ENCODE measurements at places on chromosomes 3 and 15.

GRCh38 chr15:69729167-69729748, 276.6 kb downstream of the RPLP1 start:
- peaks cover 2% of the 10 kb centered on the region for H3K27me3 ChIP-seq
- no peaks in the 10 kb centered on the region for H3K36me3 ChIP-seq
- H3K27ac ChIP-seq: no peak overlapping the region
- no peak overlapping the region for H3K4me3 ChIP-seq
- peaks cover 30% of the 10 kb centered on the region for H3K4me1 ChIP-seq

GRCh38 chr3:188539631-188540194, 385.8 kb downstream of the LPP start:
- H3K4me1 ChIP-seq: peaks cover 12% of the 10 kb centered on the region
- H3K27me3 ChIP-seq: no peaks in the 10 kb centered on the region
- DNase-seq: no peak
- H3K4me3 ChIP-seq: no peak overlapping the region
- H3K36me3 ChIP-seq: peaks cover 19% of the 10 kb centered on the region

- peaks cover 5% of the 10 kb centered on the region for H3K27me3 ChIP-seq
- H3K27ac ChIP-seq: no peak overlapping the region
Observed at GRCh38 chr15:35720019-35720418, 174.1 kb upstream of the DPH6 start.

- H3K27me3 ChIP-seq: peaks cover 1% of the 10 kb centered on the region
- no peaks in the 10 kb centered on the region for H3K36me3 ChIP-seq
- peak; percentile 49 for DNase-seq
Observed at GRCh38 chr15:60585743-60586708, 107.1 kb upstream of the ICE2 start.

- no peak for DNase-seq
- H3K27ac ChIP-seq: peak overlapping the region; percentile 96
- no peak overlapping the region for H3K4me3 ChIP-seq
- H3K36me3 ChIP-seq: no peaks in the 10 kb centered on the region
Observed at GRCh38 chr15:74399100-74399499, 31.7 kb upstream of the CYP11A1 start.

DNA sequence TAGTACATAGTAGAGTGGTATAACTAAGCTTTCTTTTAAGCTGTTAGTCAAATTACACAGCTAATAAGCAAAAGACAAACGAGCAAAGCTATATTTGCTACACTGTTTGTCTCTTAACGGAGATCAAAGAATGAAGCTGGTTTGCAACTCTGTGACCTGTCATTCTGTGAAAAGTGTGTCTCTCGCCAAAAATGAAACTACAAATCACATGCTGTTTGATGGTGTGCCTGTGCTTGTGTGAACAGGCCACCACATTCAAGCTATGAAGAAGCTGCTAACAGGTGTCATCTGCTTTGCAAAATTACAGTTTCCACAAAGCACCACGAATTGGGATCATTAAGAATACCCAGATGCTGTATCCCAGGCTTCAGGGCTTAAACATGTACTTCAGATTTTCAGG, 667.8 kb upstream of the NAALADL2 start:
- no peaks in the 10 kb centered on the region for H3K36me3 ChIP-seq
- no peak overlapping the region for H3K27ac ChIP-seq
- H3K4me3 ChIP-seq: no peak overlapping the region
- H3K27me3 ChIP-seq: no peaks in the 10 kb centered on the region

- no peak overlapping the region for H3K27ac ChIP-seq
- H3K4me3 ChIP-seq: no peak overlapping the region
- peaks cover 6% of the 10 kb centered on the region for H3K27me3 ChIP-seq
- no peaks in the 10 kb centered on the region for H3K36me3 ChIP-seq
Observed at GRCh38 chr3:46252980-46253379, 10.7 kb downstream of the CCR3 start.

DNA sequence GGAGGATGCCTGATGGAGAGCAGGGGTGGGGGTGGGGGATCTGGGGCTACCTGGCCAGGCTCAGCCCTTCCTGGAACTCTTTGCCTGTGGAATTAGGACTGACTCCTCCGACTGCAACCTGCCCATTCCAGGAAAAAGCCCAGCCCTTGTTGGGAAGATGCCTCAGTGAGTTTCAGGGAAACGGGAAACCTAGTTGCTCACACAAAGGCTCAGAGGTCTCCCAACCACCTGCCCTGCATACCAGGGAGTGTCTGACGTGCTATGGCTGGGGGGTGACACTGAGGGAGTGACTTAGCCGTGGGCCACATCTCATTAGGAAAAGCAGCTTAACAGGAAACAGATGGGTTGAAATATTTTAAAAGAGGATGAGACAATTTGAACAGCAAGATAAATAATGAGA, 27.9 kb downstream of the CYP8B1 start:
- H3K36me3 ChIP-seq: no peaks in the 10 kb centered on the region
- H3K27me3 ChIP-seq: no peaks in the 10 kb centered on the region
- peak overlapping the region; percentile 79 for H3K27ac ChIP-seq

DNA sequence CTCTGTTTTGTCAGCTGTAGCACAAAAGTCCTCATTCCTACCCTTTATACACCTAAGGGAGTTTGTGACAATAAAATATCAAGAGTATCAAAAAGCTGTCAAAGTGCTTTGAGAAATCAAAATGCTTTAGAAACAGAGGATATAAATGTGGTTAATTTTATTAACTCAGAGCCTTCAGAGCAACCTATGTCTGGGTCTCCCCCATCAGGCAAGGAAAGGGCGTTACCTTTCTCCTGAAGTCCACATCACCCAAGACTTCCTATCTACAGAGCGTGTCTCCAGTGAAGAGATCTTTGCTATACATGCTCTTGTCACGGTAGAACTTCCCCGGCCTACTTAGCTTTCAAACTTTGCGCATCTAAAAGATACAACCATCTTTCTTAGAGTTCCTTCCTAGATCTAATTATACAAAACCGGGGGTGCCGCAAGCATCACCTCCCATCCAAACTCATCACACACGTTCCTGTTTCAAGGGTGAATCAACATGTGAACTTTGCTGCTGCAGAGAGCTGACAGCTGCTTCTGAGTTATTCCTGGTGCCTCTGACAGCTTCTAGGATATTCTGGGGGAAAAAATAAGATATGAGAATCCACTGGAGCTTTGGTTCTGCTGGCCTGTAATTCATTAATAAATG, 93.0 kb downstream of the RARB start:
- no peaks in the 10 kb centered on the region for H3K36me3 ChIP-seq
- H3K4me3 ChIP-seq: no peak overlapping the region
- H3K4me1 ChIP-seq: no peaks in the 10 kb centered on the region
- no peak overlapping the region for H3K27ac ChIP-seq
- no peak for DNase-seq
- H3K27me3 ChIP-seq: peaks cover 7% of the 10 kb centered on the region

DNA sequence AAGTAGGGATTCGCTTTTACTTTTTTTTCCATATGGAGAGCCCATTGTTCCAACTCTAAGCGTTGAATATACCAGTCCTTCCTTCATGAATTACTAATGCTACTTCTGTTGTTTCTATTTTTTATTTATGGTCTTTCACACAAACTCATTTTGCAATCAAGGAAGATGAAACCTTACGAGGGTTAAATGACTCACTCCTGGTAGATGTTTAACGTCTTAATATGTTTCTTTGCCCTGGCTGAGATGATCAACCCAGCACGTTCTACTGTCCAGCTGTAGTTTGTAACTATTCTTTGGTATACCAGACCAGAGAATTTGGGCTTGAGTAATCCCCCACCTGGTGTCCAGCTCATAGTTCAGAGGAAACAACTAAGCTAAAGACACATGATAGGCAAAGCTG, 23.1 kb downstream of the CDCP1 start:
- no peaks in the 10 kb centered on the region for H3K4me1 ChIP-seq
- no peak overlapping the region for H3K27ac ChIP-seq
- H3K4me3 ChIP-seq: no peak overlapping the region
- peaks cover 19% of the 10 kb centered on the region for H3K27me3 ChIP-seq
- no peaks in the 10 kb centered on the region for H3K36me3 ChIP-seq

DNA sequence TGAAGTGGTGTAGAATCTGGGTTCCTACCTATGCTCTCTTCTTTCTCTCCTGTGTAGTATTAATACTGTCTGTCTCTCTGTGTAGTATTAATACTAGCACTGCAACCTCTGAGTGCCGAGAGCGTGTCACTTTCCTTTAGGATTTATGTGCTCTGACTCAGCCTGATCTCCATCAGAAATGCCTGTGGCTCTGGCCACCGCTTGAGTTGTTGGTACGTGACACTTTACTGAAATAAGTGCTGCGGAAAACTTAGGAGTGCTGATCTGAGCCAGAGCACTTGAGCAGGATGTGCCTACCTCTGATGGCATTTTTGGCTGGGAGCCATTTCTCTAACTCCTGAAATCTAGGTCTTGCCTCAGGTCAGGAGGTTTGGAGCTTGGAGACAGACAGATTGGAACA, 807.4 kb downstream of the SQOR start:
- no peaks in the 10 kb centered on the region for H3K27me3 ChIP-seq
- H3K36me3 ChIP-seq: no peaks in the 10 kb centered on the region
- H3K4me3 ChIP-seq: no peak overlapping the region
- no peaks in the 10 kb centered on the region for H3K4me1 ChIP-seq
- no peak overlapping the region for H3K27ac ChIP-seq

GRCh38 chr15:51335538-51336410, 2.6 kb downstream of the CYP19A1 start:
- peaks cover 12% of the 10 kb centered on the region for H3K4me1 ChIP-seq
- no peak for DNase-seq
- H3K36me3 ChIP-seq: no peaks in the 10 kb centered on the region
- peak overlapping the region; percentile 38 for H3K4me3 ChIP-seq

GRCh38 chr15:85094685-85095084, 113.0 kb downstream of the PDE8A start:
- peaks cover 33% of the 10 kb centered on the region for H3K36me3 ChIP-seq
- H3K4me1 ChIP-seq: no peaks in the 10 kb centered on the region
- H3K27me3 ChIP-seq: no peaks in the 10 kb centered on the region
- H3K27ac ChIP-seq: no peak overlapping the region
- no peak overlapping the region for H3K4me3 ChIP-seq

DNA sequence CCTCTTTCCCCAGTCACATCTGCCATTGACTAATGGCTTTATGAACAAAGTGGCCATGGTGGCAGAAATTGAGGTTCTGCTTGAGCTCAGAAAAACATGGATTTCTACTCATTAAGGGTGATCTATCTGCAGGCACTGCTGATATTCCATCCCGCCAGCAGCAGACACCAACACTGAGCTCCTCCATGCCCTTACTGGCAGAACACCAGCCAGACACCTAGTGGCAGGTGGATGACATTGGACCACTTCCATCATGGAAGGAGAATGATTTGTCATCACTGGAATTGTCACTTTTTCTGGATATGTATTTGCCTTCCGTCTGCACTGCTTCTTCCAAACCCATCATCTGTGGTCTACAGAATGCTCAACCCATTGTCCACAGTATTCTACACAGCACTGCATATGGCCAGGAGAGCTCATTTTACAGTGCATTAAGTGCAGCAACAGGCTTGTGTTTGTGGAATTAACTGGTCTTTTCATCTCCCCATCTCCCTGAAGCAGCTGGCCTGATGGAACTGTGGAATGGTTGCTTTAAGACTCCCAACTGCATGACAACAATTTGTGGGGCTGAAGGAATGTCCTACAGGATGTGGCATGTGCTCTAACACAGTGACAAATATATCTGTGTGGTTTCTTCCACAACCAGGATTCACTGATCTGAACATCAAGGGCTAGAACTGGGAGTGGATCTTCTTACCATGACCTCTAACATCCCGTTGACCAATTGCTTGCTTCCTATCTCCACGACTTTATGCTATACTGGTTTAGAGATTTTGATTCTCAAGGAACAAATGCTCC, 103.4 kb downstream of the WNT7A start:
- no peak overlapping the region for H3K27ac ChIP-seq

DNA sequence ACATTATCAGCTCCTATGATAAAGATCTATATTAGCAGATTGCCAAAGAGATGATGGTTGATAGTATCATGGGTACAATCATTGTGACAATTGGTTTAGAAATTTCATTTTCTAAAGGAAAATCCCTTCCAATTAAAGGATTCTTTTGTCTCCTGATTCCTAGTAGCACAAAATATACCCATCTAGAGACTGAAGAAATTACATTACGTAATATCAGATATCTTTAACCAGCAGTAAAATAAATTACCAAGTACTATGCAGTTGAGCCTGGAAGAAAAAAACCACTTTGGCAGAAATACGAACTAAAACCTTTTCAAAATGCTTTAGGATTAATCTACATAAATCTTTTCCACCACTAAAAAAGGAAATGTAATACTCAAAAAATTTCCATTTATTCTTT, 35.6 kb upstream of the SHC4 start:
- H3K4me1 ChIP-seq: no peaks in the 10 kb centered on the region
- H3K27ac ChIP-seq: no peak overlapping the region
- peaks cover 57% of the 10 kb centered on the region for H3K36me3 ChIP-seq
- H3K4me3 ChIP-seq: no peak overlapping the region
- no peaks in the 10 kb centered on the region for H3K27me3 ChIP-seq

GRCh38 chr3:174337227-174337626, 521.9 kb upstream of the NAALADL2 start:
- H3K36me3 ChIP-seq: no peaks in the 10 kb centered on the region
- H3K27me3 ChIP-seq: no peaks in the 10 kb centered on the region
- H3K4me3 ChIP-seq: no peak overlapping the region
- H3K27ac ChIP-seq: no peak overlapping the region
- DNase-seq: no peak

All from memory B cell (primary cell).